ENCODE measurements at places on chromosomes 5 and 9.

DNA sequence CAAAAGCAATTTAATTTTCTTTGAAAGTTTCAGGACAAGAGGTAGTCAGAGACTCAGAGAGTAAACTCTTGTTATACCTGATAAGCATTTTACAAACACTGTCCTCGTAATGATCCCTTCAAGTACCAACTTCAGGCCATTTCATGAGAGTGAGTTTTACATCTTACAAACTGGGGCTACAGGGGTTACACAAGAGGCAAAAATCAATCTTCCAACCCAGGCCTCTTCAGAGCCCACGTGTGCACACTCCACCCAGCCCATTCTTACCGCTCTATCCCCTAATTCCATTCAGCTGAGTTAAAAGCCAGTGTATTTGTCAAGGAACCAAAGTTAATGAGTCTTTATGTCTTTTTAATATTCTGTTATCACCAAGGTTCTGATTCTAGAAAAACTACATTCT, 46.5 kb downstream of the PSMB7 start:
- DNase-seq: no peak

DNA sequence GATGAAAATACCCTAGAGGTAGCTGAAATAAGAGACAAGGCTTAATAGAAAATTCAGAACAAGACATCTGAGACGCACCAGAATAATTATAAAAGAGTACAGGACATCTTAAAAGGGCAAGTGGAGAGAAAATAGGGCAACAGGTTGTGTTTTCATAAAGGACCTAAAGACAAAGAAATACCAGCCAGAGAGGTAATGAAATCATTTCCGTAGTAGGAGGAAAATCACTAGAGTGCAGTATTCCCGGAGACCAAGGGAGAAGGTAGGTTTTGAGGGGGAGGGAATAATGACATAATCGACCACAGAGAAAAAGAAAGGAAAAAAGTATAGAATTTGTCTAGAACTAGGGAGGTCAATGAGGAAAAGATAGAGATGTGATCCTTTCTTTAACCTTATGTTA, 26.2 kb upstream of the CTNNAL1 start:
- no peak for DNase-seq

- no peak for DNase-seq
These were observed 64.8 kb downstream of the PAPPA start for GRCh38 chr9:116218399-116218798.

- DNase-seq: no peak
These were observed 68.9 kb downstream of the PRDM6 start for GRCh38 chr5:123157791-123158581.

DNA sequence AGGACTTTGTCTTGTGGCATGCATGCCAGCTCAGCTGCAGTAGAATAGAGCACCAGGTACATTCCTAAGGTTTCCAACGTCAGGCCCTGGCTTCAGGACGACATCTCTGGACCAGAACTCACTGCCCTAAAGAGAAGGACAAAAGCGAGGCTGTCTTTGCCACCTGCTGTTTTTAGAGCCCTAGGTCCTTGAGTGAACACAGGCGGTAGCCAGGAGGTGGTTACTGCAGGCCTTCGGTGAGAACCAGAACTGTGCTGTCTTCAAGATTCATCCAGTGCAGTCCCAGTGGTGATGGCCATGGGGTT, 288.9 kb upstream of the CDH18 start:
- no peak for DNase-seq

DNA sequence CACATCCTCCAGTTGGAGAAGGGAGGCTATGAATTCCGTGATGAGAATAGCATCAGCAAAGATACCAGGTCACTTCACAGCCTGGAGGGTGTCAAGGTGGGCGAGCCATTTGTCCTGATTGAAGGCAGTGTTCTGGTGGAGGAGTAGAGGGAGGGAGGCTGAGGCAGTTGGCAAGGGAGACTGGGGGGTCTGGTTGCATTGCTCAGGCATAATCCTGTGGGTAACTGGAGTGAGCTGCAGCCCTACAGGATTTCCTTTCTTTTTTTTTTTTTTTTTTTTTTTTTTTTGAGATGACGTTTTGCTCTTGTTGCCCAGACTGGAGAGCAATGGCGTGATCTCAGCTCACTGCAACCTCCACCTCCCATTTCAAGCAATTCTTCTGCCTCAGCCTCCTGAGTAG, 223.9 kb upstream of the KLF4 start:
- no peak for DNase-seq

GRCh38 chr9:37242089-37242488, 121.7 kb downstream of the ZCCHC7 start:
- DNase-seq: no peak

DNA sequence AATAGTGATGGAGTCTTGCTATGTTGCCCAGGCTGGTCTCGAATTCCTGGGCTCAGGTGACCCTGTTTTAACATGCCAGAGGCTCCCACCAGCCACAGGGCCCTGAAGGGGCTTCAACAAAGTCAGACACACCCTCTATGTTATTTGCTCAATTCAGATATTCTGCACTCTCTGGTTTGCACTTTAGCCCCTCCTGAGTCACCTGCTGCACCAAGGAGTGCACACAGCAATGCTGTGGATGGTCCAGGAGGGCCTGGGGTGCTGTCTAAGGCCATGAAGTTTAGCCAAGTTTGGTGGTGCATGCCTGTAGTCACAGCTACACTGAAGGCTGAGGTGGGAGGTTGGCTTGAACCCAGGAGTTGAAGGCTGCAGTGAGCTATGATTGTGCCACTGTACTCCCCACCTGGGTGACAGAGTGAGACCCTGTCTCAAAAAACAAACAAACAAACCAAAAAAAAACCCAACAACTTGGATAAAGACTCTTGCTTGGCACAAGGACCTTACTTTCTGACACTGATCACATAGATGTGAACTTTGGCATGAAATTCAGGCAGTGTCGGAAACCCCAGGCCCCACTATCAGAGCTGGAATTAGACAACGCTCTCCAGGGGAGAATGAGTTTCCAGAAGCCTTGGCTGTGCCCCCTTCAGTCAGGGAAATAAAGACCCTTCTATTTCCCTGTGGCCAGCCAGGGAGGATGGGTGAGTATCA, 39.7 kb upstream of the CDKN2AIPNL start:
- no peak for DNase-seq

DNA sequence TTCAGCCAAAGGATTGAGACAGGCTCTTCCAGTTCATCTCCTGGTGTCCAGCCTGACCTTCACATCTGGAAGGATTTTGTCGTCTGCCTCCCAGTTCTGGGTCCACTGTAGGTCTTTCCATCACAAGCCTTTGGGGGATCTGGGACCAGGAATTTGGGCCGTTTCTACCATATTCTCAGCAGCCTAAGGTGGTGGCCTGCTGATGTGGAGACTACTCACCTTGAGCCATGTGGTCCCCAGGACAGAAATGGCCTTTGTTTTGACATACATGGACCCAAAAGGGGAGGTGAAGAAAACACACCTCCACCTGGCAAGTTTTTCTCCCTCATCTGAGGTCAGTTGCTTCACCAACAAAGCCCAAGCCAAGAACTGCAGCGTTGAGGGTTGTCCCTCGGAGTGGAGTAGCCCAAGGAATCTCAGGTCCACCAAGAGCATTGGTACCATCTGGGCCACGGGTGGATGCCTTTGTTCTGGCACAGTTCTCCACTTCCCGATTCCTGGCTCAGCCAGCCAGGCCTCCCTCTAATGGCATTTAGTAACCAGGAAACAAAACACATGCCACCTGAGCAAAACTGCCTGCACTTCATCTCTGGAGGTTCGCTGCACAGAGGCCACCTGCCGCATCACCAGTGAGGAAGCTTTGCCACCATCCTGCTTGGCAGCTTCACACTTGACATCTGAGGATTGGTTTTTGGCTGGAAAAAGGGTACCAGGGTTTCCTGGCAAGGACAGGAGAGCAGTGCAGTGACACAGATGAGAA, 24.7 kb downstream of the AMBP start:
- DNase-seq: no peak

DNA sequence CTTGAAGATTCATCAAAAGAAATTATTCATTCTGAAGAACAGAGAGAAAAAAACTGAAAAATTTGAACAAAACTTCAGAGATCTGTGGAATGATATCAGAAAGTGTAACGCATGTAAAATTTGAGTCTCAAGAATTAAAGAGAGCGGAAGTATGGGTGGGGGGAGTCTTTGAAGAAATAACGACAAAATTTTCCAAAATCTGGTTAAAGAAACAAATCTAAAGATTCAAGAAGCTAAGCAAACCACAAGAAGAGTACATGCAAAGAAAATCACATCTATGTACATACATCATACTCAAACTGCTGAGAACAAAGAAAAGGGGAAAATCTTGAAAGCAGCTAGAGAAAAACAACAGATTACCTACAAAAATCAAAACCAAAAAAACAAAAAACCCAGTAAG, 149.4 kb upstream of the TBCA start:
- no peak for DNase-seq

DNA sequence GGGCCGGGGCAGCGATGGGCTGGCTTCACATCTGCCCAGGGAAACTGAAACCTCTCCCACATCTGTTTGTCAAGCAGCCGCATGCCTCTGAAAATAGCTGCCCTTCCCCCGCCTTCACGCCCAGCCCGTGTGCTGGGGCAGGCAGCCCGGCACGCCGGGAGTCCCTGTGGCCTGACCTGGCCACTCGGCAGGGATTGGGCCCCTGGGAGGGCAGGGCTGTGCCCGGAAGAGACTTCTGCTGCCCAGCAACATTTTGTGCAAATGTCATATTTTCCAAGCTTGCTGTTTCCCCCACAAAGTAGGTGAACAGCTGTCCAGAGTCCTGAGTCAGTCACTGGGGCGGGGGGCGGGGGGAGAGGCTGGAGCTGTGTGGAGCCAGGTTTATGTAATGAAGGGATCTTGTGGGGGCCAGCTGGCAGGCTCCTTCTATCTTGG, 8.2 kb downstream of the COL27A1 start:
- no peak for DNase-seq

DNA sequence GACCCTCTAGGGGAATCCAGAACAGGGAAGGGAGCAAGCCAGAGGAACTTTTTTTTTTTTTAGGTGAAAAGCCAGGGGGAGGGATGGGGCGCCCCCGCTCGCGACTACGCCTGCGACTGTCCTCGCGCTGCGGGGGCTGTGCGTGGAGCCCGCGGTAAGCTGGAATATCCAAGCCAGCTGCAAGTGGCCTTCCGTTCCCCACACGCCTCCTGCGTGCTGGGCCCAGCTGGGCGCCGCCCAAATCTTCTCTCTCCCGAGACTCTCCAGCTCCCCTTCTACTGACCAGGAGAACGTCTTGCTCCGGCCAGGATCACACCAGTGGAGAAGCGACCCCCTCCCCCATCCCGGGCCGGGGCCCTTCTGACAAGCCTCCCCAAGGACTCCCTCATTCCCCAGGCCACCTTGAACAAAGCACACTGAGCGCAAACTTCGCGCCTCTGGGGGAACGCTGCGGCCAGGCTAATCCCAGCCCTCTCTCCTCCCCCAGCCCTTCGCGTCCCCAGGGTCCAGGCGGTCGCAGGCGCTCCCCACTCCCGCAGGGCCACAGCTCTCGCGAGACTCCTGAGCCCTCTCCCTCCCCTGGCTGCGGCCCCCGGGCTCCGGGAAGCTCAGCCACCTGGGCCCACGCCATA, 6.6 kb downstream of the BARX1 start:
- DNase-seq: no peak

DNA sequence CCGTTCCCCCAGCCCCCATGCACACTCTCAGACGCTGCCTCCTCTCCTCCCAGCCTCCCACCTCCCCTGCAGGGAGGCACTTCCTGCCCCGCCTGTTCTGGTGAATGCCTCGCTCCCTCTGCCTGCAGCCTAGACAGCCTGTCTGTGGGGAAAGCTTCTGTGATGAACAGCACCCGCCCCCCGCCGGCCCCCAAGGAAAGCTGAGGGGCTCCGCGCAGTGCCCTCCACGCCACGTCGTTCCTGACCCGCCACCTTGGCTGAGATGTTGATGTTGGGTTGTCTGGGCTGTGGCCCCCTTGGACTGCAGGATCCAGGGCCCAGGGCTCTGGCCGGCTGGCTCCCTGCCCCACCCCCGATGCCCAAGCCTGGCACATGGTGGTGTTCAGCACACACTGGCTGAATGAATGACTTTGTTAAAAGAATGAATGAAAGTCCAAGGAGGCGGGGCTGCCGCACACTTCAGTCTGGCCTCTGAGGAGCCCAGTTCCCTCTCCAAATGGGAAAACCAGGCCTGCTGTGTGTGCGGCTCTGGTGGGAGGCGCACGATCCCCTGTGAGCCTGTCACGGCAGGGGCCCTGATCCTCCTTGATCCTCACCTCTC, 2.1 kb upstream of the MYMK start:
- DNase-seq: no peak

DNA sequence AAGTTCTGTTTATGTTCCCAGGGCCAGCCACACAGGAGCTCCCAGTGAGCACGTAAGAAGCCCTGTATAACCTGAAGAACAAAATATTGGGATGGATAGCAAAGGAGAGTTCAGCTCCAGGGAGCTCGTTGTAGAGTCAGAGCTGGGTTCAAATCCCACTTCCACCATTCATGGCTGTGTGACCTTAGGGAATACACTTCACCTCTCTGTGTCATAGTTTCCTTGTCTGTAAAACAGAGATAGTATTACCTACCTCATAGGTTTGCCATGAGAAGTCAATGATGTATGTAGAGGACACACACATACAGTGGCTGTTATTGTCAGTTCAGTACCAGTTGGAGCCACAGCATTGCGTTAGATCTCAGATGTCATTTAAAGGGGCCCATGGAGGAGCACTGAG, 67.4 kb downstream of the MACROH2A1 start:
- DNase-seq: no peak

- DNase-seq: no peak
These were observed 299.5 kb downstream of the SLIT3 start for GRCh38 chr5:169001394-169001793.

All from CD4-positive, alpha-beta T cell treated with Interferon alpha-2 for 1 hour (primary cell).